ENCODE measurements at places on chromosomes 13 and 19.

DNA sequence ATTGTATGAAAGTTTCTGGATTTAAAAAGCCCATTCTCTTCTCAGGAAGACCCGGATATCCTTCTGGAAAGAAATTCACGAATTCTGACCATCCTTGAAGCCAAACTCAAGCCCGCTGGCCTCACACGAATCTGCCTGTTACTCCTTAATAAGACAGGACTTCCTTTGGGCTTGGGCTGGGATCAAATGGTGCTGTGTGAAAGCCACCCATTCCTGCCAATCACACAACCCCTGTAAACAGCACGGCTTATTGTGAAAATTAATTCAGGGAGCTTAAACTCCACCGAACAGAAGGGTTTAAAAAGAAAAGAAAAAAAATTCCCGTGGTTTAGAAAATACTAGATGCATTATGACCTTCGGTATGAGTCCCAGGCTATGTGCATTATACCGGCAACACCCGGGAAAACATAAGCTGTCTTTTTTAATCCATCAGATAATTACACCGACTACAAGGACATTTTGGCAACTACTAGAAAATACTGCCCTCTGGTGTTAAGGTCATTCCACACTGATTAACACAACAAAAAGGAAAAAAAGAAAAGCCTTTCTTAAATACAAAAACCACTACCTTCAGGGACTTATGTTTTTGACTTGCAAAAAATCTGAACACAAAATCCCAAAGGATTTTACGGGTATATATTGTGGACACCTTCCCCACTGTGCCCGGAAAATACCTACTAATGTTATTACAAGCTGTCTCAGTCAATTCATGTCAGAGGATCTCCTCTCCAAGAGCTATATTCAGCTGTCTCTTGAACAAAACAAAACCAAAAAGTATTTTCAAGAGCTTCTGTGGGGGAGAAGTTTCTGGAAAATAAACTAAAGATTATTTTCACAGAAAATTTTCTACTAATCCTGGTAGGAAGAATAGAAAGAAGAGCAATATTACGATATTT is 76.0 kb upstream of the LSM14A start:
- DNase-seq: no peak

DNA sequence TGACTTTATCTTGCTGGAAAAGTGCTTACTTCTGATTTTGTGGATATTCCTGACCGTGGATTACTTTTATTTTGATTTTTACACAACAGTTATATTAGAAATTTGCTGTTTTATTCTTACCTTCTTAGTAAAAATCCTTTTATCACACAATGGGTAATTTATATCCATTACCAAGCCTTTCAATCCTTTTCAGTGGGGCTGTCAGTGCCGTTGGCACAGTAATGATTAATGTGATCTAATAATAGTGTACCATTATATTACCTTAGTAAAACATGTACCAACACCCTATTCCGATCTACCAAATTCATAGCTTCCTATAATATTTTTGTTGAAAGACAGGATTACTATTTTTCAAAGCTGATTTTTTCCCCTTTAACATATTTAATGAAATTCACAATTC is 87.3 kb upstream of the ZNF536 start:
- DNase-seq: no peak

- DNase-seq: no peak
These were observed at the start of gene MISP3 for GRCh38 chr19:14072535-14073260. TSS of gene MISP3 (plus strand) at chr19:14072786. CDS start at chr19:14073310, 524 bp downstream.

DNA sequence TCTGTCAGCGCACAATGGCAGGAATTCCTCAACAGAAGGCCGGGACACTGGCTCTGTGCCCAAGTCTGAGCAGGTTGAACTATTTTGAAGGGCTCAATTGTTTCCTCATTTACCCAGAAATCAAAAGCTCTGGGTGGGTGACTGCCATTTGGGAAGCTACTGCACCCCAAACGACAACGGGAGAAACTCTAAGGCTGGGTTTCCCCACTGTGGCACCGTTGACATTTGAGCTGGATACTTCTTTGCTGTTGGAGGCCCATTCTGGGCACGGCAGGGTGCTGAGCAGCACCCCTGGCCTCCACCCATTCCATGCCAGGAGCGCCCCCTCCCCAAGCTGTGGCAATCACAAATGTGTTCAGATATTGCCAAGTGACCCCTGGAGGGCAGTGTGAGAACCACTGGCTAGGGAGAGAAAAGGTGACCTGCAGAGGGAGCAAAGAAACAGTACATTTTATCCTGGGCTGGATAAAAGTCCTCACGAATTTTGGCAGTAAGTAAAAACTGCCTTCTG is 62.5 kb downstream of the RFX2 start:
- DNase-seq: no peak

Measured in stimulated activated CD8-positive, alpha-beta memory T cell treated with anti-CD3 and anti-CD28 coated beads, Interleukin-12 subunit alpha, Interleukin-12 subunit beta, amount 100 ng/mL, for 4 hours (primary cell).